Activated gamma-delta T cell treated with anti-CD3 and anti-CD28 coated beads, Interleukin-2, amount 50 U/mL, for 16 hours (primary cell): ENCODE measurements at places on chromosomes 13 and 19.

- DNase-seq = no peak
These were observed 98.3 kb upstream of the ANKRD10 start for GRCh38 chr13:111013196-111013595.

DNA sequence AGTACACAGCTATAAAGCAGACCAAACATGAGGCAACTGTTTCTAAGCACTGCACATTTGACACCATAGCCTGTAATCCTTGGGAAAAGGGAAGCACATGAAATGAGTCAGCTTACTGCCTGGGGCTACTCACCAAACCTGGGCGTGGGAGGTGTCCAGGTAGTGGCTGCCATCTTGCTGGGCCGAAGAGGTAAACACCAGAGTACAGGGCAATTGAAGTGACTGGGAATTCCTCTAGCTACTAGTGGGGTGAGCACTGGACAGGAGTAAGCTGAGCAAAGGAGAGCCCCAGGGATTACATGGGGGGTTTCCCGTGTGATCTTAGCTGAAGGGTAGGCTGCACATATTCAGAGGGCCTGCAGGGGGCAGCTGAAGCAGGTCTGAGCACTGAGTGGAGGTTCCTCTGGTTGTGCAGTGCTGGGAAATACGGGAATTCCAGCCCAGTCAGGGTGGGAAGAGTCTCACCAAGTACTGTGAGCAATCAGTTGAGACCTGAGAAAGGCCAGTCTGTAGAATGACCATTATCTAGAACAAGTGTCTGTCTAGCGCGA is 140.5 kb downstream of the SLC7A1 start:
- no peak for DNase-seq

- no peak for DNase-seq
These were observed 1163.3 kb upstream of the PRR20A start for GRCh38 chr13:55977436-55977835.

- no peak for DNase-seq
These were observed 73.0 kb downstream of the COL4A1 start for GRCh38 chr13:110233951-110234280.
